Umbilical cord (tissue), 2 donors: ENCODE measurements at places on chromosomes 1 and 21. TPM values are rescaled to one million over a fixed set of nuclear protein-coding genes. Genes with fewer than 3 reads are reported as not detected.

The FABP3 gene
- 15.9 TPM for total RNA-seq

The NSL1 gene
- 50.3 TPM for total RNA-seq

The SPATA21 gene
- total RNA-seq, result not detected

The ST6GALNAC5 gene
- 166 TPM for total RNA-seq

The SERTAD4 gene
- total RNA-seq, result 6.5 TPM

The MTF2 gene
- total RNA-seq, result 49.4 TPM

The ITLN2 gene
- total RNA-seq, result not detected

The OR6K2 gene
- total RNA-seq, result 9.1 TPM

The TMEM125 gene
- 0.72 TPM for total RNA-seq

The BSND gene
- total RNA-seq, result 0.24 TPM

The SPRR5 gene
- total RNA-seq, result not detected

The MEX3A gene
- 4.6 TPM for total RNA-seq

The TYW3 gene
- 12.5 TPM for total RNA-seq

The NMNAT2 gene
- 2.9 TPM for total RNA-seq

The SELENOF gene
- 154 TPM for total RNA-seq

The ICOSLG gene
- 1.9 TPM for total RNA-seq

The FMO2 gene
- total RNA-seq, result 15.4 TPM

The GPATCH2 gene
- total RNA-seq, result 24.6 TPM

The TNFSF4 gene
- total RNA-seq, result 7.2 TPM

The RSPO1 gene
- total RNA-seq, result 0.24 TPM
